ENCODE measurements at places on chromosomes 11 and 22. TPM values are rescaled to one million over a fixed set of nuclear protein-coding genes. Genes with fewer than 3 reads are reported as not detected.

The SYCE3 gene
- total RNA-seq, result 4.3 TPM

- no peak for DNase-seq
- H3K4me1 ChIP-seq, result no peaks in the 10 kb centered on the region
- H3K27ac ChIP-seq, result no peak overlapping the region
- H3K27me3 ChIP-seq, result no peaks in the 10 kb centered on the region
Observed at GRCh38 chr11:133168016-133168415, 364.3 kb downstream of the OPCML start.

DNA sequence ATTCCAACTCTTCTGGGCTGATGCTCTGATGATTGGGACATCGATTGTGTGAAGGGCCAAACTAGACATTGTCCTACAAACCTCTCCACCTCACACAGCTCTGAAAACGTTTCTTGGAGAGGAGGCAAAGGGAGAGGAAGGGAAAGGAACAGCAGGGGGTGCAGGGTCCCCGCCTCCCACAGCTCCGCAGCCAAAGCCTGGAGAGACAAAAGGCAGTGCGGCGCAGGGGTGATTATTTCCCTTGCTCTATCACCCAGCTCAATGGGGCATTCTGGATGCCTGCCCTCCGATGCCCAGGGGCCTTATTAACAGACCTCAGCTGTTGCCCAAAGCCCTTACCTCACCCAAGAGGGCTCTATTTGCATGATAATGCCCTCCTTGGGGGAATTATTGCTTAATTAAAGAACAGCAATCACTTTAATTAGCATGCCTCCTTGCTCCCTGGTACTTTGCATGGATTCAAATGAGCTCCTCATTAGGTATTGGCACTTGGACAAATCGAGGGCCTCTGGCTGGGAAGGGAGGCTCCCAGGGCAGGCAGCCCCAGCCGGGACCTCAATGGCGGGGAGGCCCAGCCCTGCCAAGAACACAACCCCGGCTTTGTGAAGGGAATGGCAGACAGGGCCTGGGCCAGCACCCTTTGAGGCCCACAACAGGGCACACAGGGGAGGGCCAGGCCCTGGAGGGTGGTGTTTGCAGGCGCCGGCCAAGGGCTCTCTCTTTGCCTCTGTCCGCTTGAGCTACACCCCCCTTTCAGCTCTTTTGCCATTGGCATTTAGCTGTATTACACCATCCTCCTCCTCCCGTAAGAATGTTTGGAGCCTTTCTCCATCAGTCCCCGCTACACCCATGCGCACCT is 19.8 kb upstream of the CDON start:
- DNase-seq, result no peak
- no peak overlapping the region for H3K4me3 ChIP-seq
- H3K4me1 ChIP-seq, result peaks cover 32% of the 10 kb centered on the region

The UCP3 gene
- total RNA-seq, result 3.5 TPM

The RASGRP2 gene
- 2.8 TPM for total RNA-seq

DNA sequence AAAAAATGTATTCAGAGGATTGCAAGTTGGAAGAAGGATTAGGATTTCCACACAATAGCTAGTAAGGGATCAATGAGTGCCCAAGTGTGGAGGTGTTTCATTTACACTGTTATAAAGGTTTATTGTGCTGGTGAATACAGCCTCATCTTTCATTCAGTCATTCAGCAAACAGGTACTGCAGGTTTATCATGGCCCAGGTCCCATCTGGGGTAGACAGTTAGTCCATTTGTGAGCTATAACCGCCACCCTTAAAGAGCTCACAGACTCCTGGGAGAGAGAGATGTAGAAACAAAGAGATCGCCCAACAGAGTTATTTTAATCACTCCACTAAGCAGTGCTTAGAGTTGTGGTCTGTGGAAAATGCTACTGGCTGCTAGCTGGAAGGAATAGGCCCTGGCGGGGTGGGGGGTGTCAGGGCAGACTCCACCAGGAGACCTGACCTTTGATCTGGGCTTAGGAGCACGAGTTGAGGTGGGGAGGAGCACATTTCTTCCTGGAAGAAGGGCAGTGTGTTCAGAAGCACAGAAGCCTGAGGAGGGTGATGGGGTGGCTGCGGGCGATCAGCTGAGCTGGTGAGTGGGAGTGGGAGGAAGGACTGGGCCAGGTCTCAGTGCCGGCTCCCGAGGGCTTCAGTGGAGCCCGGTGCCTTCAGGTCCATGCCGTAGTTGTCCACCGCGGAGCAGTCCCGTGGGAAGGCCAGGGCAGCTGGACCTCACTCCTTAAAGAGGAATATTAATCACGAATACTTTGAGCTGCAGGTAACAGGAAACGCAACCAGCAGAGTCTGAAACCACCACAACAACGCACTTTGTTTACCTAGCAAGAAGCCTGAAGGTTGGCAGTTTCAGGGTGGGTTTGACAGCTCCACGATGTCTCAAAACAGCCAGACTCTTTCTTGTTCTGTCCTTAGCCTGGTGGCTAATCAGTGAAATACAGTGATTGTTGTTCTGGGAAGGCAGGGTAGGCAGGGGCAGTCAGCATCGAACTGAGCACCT is 11.2 kb downstream of the TOM1 start:
- H3K27me3 ChIP-seq, result no peaks in the 10 kb centered on the region
- H3K4me3 ChIP-seq, result no peak overlapping the region
- DNase-seq, result no peak
- no peak overlapping the region for H3K27ac ChIP-seq
- H3K4me1 ChIP-seq, result peaks cover 32% of the 10 kb centered on the region
- H3K36me3 ChIP-seq, result no peaks in the 10 kb centered on the region

- no peaks in the 10 kb centered on the region for H3K27me3 ChIP-seq
- no peaks in the 10 kb centered on the region for H3K36me3 ChIP-seq
- no peaks in the 10 kb centered on the region for H3K4me1 ChIP-seq
- no peak for DNase-seq
Observed at GRCh38 chr22:47615051-47615450, 852.6 kb downstream of the TBC1D22A start.
